ENCODE measurements at places on chromosomes 2 and 18.

- no peak for DNase-seq
Observed at GRCh38 chr2:155145758-155146229, 447.3 kb downstream of the KCNJ3 start.

DNA sequence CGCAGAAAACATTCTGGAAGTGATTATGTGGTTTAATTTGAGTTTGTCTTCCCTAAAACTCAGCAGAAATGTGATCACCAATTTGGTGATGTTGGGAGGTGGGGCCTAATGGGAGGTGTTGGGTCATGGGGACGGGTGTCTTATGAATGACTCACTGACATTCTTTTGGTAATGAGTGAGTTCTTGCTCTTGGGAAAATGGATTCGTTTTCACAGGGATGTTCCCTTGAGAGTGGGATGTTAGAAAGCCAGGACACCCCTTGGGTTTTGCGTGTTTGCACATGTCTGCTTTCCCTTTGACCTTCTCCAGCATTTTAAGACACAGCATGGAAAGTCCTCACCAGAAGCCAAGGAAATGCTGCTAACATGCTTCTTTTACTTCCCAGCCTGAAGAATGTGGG lies 321.5 kb upstream of the NT5C1B start:
- DNase-seq, result peak; percentile 77

- DNase-seq, result no peak
Observed at GRCh38 chr2:218871345-218872302, 9.0 kb upstream of the WNT10A start.

- DNase-seq, result no peak
Observed at GRCh38 chr18:9824952-9825371, 60.8 kb upstream of the TXNDC2 start.

- DNase-seq, result no peak
Observed at GRCh38 chr2:30074023-30074422, 72.8 kb upstream of the YPEL5 start.

GRCh38 chr2:69660637-69661036 lies 17.1 kb upstream of the AAK1 start:
- DNase-seq, result no peak

DNA sequence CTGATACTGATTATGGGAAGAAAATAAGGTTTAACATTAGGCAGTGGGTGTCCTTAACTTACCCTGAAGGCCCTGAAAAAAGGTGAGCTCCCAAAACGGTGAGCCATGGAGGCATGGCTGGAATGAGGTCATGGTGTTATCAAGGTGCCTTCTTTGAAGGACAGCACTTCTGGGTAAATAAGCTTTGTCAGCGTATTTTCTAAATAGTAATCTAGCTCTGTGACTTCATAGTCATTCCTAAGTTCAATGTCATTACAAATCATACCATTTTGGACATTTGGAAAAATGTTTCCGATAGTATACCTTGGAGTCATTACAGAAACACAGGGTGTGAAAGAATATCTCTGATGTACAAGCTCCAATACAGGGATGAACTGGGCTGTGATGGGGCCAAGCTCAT lies 35.2 kb upstream of the CNGA3 start:
- DNase-seq, result no peak

DNA sequence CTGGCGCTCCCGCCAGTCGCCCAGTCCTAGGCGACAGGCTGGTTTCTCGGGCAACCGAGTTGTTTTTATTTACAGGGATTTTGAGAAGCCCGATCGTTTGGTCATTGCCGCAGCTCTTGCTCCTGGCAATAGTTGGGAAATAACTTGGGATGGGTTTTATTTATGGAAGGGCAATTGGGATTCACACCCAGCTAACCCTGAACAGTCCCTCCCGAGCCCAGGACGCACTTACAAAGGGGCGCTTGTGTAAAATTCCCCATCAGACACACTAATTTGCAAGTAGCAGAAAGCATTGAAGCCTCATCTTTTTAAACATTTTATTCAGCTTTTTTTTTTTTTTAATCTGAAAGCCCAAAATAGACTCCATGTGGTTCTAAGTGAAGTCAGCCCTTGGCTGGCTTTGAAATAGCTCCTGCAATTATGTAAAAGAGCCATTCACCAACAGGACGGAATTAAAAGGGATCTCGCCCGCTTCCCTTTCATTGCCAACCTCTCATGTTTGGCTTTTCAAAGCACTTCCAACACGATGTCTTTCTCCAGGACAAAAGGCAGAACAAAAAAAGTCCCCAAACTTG lies 3.6 kb upstream of the GBX2 start:
- no peak for DNase-seq

DNA sequence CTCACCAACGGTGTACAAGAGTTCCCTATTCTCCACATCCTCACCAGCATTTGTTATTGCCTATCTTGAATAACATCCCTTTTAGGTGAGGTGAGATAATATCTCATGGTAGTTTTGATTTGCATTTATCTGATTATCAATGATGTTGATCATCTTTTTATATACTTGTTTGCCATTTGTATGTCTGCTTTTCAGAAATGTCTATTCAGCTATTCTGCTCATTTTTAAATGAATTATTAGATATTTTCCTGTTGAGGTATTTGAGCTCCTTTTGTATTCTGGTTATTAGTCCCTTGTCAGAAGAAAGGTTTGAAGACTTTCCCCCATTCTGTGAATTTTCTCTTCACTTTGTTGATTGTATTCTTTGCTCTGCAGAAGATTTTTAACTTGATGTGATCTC lies 695.5 kb upstream of the DDX18 start:
- DNase-seq, result no peak

DNA sequence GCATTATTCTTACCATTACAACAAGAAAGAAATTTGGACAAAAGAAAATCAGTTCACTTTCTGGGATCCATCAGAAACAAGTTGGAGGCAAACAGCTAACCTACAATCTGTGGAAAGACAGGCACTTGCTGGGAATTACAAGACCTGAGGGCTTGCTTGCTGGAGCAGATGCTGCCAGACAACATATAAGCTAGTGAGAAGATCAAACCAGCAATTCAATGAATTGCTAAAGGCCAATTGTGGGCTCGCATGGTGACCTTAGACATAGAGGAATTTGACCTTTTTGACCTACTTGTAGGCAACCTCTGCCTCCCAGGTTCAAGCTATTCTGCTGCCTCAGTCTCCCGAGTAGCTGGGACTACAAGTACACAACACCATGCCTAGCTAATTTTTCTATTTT lies 921.2 kb upstream of the CNTNAP5 start:
- DNase-seq, result no peak

- no peak for DNase-seq
Observed at GRCh38 chr2:119249311-119249710, 25.7 kb downstream of the STEAP3 start.

DNA sequence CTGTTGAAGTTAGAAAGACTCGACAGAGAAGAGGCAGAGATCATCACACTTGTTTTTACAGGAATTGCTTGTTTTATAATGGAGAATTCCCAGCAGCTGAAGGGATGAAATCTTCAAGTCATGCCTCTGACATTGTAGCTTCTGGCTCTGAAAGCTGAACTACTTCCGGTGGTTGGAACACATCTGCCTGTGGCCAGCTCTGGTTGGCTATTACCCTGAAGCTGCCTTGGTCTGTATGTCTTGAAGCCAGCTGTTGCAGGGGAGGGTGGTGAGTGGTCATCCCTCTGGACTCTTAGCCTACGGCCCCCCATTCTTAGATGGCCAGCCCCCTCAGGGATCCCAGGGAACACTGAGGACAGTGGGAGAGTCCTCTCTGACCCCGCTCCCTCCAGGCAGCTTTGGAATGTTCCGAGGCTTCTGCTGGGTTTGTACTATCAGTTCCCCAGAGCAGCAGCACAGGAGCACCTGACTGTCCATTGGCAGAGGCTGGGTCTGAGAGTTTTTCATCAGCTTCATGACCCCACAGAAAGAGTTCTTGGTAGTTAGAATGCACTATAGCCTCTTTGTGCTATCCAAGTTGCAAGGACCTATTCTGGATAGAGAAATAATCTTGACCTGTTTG lies 87.4 kb upstream of the CAPN13 start:
- no peak for DNase-seq

DNA sequence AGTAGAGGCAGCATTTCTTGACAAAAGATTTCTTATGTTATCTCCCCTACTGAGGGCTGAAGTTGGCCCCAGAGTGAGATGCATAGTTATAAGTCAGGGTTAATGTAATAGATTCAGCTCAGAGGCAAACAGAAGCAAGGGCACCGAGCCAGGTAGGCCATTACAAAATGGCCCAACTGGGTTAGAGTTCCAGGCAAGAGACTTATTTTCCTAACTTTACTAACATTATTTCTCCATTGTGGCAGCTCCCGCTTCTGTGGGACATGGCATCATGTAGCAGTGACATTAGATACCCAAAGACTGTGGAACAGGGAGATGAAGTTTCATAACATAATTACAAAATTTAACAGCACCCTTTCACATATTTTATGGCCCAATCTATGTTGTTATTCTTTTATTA lies 27.1 kb downstream of the TSPYL6 start:
- DNase-seq, result no peak

GRCh38 chr2:204869132-204869823 lies 324.0 kb downstream of the PARD3B start:
- DNase-seq, result no peak

DNA sequence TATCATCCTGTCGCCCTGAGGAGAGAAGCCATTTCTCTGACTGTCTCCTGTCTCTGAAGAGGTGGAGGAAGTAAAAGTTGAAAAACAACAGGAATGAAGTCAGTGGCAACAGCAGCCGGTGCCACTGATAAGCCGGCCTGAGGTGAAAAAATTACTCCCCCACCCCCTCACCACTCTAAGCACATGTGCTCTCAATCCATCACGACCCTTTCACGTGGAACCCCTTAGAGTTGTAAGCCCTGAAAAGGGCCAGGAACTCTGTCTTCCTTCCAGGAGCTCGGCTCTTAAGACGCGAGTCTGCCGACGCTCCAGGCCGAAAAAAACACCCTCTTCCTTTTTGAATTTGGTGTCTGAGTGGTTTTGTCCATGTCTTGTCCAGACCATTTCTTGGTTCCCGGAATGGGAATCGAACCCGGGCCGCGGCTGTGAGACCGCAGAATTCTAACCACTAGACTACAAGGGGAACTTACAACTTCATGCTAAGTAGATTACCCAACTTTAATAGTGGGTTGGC lies 40.7 kb upstream of the TRIM43 start:
- DNase-seq, result no peak

DNA sequence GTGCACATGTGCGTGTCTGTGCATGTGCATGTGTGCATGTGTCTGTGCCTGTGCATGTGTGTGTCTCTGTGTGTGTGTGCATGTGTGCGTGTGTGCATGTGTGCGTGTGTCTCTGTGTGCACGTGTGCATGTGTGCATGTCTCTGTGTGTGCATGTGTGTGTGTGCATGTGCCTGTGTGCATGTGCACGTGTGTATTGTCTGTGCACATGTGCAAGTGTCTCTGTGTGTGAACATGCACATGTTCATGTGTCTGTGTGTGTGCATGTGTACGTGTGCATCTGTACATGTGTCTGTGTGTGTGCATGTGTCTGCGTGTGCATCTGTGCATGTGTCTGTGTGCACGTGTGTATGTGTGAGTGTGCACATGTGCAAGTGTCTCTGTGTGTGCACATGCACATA lies 277.3 kb downstream of the GALR1 start:
- no peak for DNase-seq

- DNase-seq, result no peak
Observed at GRCh38 chr2:194103941-194104659, 1552.9 kb upstream of the SLC39A10 start.

DNA sequence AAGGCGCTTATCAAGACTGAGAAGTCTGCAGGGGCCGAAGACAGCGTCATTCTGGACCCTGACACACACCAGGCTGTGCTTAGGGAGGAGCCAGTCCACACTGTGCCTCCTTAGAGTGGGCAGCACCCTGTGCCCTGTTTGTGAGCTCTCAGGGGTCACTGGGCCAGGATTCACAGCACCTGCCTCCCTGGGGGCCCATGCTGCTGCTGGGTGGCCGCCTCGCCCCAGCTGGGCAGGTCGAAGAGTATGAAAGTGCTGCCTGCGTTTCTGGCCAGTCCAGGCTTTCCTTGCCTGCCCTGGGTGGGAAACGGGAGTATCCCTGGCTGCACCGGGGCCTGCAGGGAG lies 15.4 kb upstream of the GPR55 start:
- DNase-seq, result no peak

- no peak for DNase-seq
Observed at GRCh38 chr2:176002688-176003210, 682 bp upstream of the LNPK start.

DNA sequence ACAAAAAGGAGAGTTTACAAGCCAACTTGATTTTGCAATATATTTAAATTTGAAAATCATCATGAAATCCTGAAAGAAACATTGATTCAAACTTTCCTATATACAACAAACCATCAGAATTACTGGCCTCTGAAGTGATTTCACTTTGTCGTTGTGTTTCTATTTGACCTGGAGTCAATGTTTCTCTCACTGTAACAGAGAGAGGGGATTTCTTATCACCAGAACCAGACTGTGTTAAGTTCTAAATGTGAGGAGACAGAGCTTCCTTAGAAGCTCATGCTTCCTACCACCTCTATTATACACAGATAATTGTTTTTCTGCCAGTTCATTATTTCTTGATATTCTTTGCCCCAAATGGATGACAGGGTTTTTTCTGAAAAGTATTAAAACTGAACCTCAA lies 245.0 kb upstream of the RND3 start:
- DNase-seq, result no peak

GRCh38 chr18:77115192-77115953 lies 17.2 kb downstream of the MBP start:
- DNase-seq, result no peak

GRCh38 chr2:201130524-201131186 lies 14.7 kb downstream of the CFLAR start:
- DNase-seq, result no peak

DNA sequence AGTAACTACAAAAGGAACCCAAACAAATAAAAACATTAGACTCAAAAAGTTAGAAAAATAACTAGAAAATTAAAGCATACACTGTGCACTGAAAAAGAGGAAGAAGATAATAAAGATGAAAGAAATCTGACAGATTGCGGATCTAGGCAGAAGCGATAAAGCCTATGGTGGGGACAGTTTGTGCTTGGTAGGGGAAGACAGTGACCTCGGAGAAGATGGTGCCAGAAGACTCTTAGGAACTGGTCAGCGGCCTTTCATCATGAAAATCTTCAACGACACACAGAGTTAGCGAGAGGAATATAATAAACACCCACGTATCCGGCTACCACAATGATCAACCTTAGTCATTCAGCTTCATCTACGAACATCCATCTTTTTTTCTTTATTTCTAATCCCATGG lies 180.5 kb downstream of the HDAC4 start:
- no peak for DNase-seq

- DNase-seq, result no peak
Observed at GRCh38 chr2:4139316-4139715, 435.9 kb downstream of the DCDC2C start.

- DNase-seq, result no peak
Observed at GRCh38 chr2:207938415-207938814, 86.9 kb downstream of the PLEKHM3 start.

GRCh38 chr2:37912056-37912455 lies 13.0 kb upstream of the RMDN2 start:
- DNase-seq, result no peak

- DNase-seq, result no peak
Observed at GRCh38 chr2:216909541-216910210, 49.8 kb upstream of the TNP1 start.

GRCh38 chr18:79019881-79020280 lies 40.3 kb downstream of the SALL3 start:
- DNase-seq, result no peak

Data from BJ (cell line).